ENCODE measurements at places on chromosomes 1 and 21.

- DNase-seq, result no peak
Observed at GRCh38 chr1:232886271-232886670, 64.1 kb upstream of the NTPCR start.

DNA sequence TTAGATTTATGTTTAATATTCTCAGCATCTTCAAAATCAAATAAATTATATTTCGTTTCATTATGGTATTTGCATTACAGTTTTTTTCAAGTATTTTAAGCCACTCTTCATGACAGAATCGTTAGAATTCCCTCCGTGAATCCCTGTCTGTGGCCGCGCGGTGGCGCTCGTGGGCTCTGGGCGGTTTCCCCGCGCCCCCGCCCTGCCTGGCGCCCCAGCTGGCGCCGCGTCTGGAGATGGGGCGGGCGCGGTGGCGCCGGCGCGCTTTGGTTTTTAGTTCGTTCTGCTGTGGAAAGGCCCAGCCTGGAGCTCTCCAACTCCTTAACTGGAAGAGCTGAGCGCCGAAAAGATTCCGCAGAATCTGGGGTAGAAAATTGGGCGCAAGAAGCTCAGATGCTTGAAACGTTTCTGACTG, 25.7 kb downstream of the PRMT2 start:
- peak; percentile 60 for DNase-seq

DNA sequence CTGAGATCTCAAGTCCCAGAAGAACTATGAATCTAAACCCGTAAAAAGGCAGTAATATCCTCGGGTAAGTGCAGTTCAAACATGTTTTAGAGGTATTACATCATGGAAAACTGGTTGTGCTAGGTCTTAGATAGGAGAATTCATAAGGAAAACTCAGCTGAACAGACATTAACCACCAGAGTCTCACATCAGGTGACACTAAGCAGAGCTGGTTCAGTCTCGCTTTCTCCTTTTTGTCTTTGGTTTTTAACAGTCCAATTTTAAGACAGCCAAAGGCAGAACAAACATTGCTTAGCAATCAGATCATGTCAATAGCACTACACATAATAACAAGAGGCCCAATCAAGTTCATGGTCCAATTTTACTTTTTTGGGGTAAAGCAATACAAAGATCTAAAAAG, 63.1 kb upstream of the MUTYH start:
- no peak for DNase-seq

- DNase-seq, result no peak
Observed at GRCh38 chr1:25908161-25908560, 1.9 kb upstream of the STMN1 start.

DNA sequence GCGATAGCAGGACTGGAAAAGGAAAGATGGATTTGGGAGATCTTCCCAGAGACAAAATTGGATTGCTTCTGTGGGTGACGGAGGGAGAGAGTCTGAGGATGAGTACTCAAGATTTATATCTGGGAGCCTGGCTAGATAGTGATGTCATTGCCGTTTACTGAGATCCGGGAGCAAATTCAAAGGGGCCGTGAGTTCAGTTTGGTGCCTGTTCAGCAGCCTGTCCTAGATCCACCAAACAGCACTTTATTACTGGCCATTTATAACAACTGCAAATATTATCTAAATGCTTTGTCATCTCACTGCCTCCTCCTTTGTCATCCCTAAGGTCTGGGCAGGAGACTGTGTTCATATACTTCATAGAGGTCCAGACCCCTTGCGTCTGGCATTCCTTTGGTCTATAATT, 29.2 kb downstream of the MAPKAPK2 start:
- no peak for DNase-seq

DNA sequence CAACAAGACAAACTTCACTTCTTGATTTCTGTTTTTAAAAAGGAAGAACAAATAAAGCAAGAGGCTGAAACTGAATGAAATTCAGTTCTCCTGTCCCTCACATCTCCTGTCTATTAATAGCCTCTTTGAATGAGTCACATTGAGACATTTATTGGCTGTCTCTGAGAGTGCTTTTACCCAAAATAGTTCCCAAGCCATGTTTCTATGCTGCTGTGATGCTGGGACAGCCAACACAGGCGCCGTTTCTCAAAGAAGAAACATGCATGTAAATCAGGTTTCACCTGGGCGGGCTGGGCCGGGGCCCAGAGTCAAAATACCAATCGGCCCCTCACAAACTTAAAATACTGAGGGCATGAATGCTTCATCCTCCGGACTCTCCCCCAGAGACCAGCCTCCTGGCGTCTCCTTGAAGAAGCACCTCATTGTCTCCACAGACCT, 105.2 kb downstream of the EDEM3 start:
- no peak for DNase-seq
